ENCODE measurements at places on chromosomes 1 and 21.

GRCh38 chr1:956636-957035, 2.4 kb downstream of the NOC2L start:
- peaks cover 10% of the 10 kb centered on the region for H3K27me3 ChIP-seq
- H3K27ac ChIP-seq, result no peak overlapping the region
- DNase-seq, result no peak
- H3K4me3 ChIP-seq, result no peak overlapping the region
- peaks cover 11% of the 10 kb centered on the region for H3K4me1 ChIP-seq
- peaks cover 54% of the 10 kb centered on the region for H3K36me3 ChIP-seq

GRCh38 chr1:66996018-66996682, 57.8 kb downstream of the SLC35D1 start:
- H3K27me3 ChIP-seq, result no peaks in the 10 kb centered on the region
- H3K36me3 ChIP-seq, result peaks cover 51% of the 10 kb centered on the region
- peak; percentile 48 for DNase-seq
- H3K4me1 ChIP-seq, result no peaks in the 10 kb centered on the region

DNA sequence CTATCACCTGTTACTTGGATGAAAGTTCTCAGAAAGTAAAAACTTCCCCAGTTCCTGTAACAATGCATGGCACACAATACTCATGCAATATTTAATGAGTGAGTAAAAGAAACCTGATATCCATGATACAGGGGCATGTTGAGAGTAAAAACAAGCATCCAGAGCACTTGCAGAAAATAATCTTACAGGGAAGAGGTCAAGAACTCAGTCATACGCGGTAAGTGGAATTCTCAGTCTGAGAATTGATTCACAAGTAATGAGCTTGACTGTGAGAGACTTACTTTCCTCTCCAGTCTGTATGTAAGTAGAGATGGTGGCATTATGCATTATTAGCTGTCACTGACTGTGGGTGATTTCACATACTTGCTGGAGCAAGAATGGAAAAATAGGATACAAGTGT, 976.9 kb downstream of the BRINP3 start:
- DNase-seq, result no peak
- no peak overlapping the region for H3K4me3 ChIP-seq
- H3K4me1 ChIP-seq, result no peaks in the 10 kb centered on the region
- no peaks in the 10 kb centered on the region for H3K27me3 ChIP-seq
- no peak overlapping the region for H3K27ac ChIP-seq

DNA sequence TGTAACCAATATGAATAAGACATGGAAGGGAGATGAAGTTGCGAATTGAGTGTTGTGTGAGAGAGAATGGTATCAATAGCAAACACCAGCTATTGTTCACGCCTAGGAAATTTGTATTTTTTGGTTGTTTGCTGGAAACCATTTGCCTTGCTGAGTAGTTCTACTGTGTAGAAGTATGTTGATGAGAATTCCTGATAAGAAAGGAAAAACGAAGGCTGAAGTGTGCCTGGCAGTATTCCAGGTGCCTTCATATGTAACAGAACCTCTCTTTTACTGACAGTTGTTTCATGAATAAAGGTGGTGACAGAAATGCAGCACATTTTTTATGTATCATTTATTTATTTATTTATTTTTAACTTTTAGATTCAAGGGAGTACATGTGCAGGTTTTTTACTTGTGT, 79.5 kb downstream of the SDCCAG8 start:
- H3K27ac ChIP-seq, result no peak overlapping the region
- no peaks in the 10 kb centered on the region for H3K27me3 ChIP-seq
- H3K4me3 ChIP-seq, result no peak overlapping the region
- H3K36me3 ChIP-seq, result peaks cover 46% of the 10 kb centered on the region
- H3K4me1 ChIP-seq, result no peaks in the 10 kb centered on the region
